ENCODE measurements at places on chromosomes 6 and 20.

DNA sequence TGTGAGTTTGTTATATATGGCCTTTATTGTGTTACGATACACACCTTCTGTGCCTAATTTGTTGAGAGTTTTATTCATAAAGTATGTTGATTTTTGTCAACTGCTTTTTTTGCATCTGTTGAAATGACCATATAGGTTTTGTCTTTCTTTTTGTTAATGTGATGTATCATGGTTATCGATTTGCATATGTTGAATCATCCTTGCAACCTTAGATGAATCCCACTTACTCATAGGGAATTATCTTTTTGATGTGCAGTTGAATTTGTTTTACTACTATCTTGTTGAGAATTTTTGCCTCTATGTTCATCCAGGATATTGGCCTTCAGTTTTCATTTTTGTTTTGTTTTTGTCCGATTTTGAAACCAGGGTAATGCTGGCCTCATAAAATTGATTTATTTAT is 45.7 kb upstream of the TPD52L1 start:
- DNase-seq: no peak

GRCh38 chr20:44004306-44004915 is 89.8 kb downstream of the TOX2 start:
- DNase-seq: no peak

GRCh38 chr6:113586413-113587077 is 270.6 kb upstream of the MARCKS start:
- no peak for DNase-seq

DNA sequence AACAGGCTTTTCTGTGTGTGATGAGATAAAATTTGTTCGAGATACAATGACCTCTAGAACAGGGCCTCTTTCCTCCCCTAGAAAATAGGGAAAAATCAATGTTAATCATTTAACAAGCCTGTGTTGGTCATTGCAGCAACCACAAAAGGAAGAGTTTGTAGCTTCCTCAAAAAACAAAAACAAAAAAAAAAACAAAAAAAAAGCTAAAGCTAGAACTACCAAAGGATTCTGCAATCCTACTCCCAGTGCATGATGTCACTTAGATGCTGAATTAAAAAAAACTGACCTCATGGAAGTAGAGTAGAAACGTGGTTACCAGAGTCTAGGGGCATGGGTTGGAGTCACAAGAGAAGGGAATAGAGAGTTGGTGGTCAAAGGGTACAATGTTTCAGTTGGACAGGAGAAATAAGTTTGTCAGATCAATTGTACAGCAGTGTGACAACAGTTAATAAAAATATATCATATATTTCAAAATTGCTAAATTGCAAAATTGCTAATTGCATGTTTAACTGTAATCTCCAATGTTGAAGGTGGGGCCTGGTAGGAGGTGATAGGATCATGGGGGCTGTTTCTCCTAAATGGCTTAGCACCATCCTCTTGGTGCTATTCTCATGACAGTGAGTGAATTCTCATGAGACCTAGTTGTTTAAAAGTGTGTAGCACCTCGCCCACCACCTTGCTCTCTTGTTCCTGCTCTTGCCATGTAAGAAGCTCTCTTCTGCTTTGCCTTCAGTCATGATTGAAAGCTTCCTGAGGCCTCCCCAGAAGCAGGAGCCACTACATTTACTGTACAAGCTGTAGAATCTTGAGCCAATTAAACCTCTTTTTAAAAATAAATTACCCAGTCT is 163.4 kb upstream of the SIM1 start:
- no peak for DNase-seq

GRCh38 chr20:62762801-62763368 is 33.4 kb upstream of the MRGBP start:
- no peak for DNase-seq

GRCh38 chr6:50976907-50977306 is 158.2 kb downstream of the TFAP2B start:
- no peak for DNase-seq

GRCh38 chr20:58173930-58174707 is 54.3 kb downstream of the ANKRD60 start:
- peak; percentile 74 for DNase-seq

DNA sequence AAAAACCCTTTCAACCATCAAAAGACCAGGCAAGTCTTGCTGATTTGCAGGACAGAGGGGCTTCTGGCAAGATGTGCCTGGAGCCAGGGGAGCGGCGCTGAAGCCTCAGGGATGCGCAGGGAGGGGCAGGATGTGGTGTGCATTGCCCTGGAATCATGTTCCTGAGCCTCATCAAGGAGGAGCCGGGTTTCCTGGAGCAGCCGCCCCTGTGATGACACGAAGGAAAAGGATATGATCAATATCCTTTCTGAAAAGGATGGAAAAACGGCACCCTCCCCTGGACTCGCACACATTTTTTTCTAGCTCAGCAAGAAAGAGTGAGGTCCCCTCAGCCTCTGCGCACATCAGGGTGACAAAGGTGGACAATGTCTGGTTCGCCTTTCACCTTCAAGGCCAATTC is 173.1 kb upstream of the SSTR4 start:
- DNase-seq: peak; percentile 40

GRCh38 chr6:44333273-44333919 is 9.1 kb upstream of the SPATS1 start:
- DNase-seq: no peak

- DNase-seq: no peak
Measured at GRCh38 chr20:55649254-55649653, 356.1 kb downstream of the CBLN4 start.

DNA sequence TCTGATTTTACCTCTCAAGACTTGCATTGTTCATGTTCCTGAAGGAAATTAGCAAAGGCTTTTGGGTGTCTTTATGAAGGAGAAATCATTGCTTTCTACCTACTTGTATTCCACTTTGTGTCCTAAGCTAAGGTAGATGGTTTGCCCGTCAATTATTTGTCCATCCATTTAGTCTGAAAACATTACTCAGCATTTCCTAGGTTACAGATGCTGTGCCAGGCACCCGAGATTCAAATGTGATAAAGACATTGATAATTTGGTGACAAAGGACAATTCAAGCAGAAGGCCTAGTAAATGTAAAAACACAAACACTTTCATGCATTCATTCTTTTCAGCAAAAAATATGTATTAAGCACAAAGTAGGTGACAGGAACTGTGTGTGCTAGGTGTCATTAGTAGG is 251.1 kb downstream of the FARS2 start:
- DNase-seq: no peak

DNA sequence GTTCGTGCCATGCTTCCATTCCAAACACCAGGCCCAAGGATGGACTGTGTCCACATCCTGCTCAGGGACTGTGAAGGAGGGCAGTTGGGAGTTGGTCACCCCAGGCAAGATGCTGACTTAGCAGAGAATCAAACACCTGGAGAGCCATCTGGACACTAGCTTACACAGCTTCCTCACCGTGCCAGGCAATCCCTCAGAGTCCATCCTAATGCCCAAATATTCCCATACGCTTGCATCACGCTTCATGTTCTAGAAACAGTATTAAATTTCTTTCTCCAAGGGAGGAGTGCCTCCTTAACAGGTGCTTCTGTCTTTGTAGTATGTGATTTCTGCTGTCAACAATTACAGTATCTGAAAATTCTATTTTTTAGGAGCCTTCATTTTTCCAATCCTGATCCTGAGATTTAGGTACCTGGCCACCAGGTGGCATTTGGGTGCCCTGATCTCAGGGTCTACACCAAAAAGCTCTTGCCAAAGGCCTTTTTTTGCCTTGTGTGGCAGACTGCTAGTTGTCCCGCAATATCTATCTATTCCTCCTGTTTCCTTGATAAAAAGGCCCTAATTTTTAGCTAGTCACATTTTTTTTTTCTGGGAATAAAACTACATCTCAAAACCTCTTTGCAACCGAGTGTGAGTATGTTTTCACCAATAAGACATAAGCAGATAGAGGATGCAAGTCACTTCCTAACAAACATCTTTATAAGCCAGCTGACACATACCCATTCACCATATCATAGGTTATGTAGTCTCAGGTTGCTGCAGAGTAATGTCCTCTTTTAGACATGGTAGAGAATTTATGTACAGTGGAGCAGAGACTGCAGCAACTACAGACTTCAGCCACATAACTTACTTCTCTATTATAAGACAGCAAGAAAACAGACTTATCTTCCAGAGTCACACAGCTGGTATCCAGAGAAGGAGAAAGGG is 85.0 kb downstream of the PREP start:
- DNase-seq: no peak

DNA sequence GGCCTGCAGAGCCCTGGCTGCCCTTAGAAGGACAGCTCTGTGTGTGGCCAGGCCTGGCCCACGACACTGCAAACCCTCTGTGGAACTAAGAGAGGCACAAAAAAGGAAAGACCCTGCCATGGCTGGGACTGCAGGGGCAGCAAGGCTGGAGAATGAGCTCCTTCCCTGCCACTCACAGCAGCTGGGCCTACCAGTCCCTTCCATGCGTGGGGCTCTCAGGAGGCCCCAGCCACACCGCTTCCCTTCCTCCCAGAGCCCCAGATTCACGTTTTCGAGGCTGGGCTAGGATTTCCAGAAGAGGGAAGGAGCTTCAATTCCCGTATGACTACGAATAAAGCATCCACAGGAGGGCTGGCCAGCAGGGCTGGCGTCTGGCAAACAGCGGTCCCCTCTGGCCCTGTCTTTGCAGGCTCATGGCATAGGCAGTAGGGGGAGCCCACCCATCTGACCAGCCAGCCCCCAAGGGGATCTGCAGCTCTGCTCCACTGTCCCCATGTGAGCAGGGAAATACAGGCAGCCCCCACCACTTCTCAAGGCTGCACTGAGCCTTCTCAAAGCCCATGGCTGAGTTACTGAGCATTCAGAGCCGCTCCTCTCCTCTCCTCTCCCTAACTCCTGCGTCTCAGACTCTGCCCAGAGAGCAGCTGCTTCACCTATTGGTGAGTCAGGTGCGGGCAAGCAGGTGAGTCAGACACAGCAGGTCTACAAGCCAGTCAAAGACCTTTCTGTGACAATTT is 53.1 kb downstream of the NINL start:
- no peak for DNase-seq

GRCh38 chr6:112787371-112787770 is 440.2 kb downstream of the RFPL4B start:
- DNase-seq: no peak

DNA sequence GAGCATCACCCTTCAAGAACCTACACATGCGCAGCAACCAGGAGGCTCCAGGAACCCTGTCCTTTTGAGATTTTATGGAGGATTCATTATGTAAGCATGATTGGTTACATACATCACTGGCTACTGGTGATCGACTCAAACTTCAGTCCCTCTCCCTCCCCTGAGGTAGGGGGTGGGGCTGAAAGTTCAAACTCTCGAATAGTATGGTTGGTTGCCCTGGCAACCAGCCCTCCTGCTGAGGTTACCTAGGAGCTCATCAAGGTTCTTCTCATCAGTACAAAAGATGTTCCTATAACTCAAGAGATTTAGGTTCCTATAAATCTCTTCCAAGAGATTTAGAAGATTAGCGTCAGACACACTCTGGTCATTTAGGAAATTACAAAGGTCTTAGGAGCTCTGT is 21.9 kb upstream of the ZSCAN9 start:
- no peak for DNase-seq

DNA sequence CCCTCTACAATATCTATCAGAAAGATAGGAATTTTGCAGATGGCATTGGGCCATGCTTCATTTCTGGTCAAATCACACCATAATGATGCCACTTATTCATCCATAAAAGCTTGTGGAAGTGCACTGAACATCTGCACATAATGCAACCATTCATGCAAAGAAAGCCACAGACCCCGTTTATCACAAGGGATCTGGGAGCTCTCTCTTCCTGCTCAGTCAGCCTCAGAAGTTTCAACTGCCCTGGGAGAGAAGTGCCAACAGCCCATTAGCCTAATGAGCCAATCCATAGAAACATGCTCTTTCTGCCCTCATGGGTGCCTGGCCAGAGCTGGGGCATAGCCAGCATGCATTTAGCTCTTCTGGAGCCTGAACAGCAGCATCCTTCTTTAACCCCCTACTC is 85.8 kb downstream of the SLC35F1 start:
- DNase-seq: no peak

GRCh38 chr6:72677740-72678139 is 55.9 kb downstream of the KCNQ5 start:
- DNase-seq: no peak

Data from right hindlimb (tissue), 1 donor.